NCI-H1105 treated with DMSO at 0.1 percent for 48 hours (cell line): ENCODE measurements at places on chromosomes 12 and 14.
A peak's percentile ranks its signal among the peaks of the same experiment; 100 is the strongest.

DNA sequence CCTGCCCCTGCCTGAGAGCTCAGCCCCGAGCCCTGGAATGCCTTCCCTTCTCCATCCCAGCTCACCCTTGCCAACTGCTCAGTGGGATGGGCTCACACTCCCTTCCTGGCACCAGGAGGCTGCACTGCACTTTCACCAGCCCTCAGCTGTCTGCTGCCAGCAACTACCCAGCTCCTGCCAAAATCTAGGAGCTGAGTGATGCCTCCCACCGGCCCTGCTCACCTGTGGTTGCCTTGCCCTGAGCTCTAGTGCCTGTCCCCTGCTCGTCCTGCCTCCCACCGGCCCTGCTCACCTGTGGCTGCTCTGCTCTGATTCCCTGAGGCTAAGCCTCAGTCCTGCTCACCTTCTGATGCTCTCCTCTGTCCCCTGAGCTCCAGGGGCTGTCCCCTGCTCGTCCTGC lies 119.8 kb downstream of the TMEM121 start:
- no peak for DNase-seq

DNA sequence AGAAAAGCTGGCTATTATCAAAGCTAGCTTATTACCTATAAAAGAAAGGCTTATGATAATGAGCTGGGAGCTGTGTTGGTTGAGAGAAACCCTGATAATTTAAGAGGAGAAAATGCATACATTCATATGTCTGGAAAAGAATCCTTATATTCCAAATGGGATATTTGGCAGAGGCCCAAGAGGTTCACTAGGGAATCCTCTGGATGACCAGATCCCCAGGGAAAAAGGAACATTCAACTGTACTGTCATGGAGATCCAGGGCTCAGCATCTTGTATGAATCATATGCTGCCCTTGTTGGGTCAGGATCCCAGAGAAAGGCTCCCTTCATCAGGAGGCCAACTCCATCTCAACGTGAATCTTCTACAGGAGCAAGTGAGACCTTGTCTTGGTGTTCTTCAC lies 16.6 kb upstream of the FBXO34 start:
- no peak for DNase-seq

- no peak for DNase-seq
Observed at GRCh38 chr14:50951032-50951431, 6.7 kb upstream of the PYGL start.

- no peak for DNase-seq
Observed at GRCh38 chr14:98185036-98185435, 1087.0 kb downstream of the BCL11B start.

DNA sequence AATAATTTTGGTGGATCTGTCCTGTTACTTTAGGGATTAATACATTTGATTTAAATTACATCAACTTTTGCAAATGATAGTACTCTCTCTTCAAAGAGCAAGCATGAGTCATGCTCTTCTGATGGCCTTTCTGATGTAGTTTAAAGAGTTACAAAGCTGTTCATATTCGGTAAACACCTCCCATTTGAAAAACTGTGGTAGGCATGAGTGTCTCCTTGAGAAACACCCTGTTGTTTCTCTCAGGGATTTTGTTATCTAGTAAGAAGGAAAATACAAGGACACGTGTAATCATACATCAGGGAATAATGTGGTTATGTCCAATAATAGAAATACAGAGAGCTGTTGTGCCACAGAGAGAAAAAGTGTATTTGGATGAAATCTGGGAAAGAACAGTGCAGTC lies 53.3 kb upstream of the E2F7 start:
- DNase-seq, result no peak

GRCh38 chr14:104883681-104884361 lies 18.8 kb downstream of the CEP170B start:
- no peak for DNase-seq

- DNase-seq, result no peak
Observed at GRCh38 chr12:56684745-56685359, 3.2 kb downstream of the PTGES3 start.

- DNase-seq, result no peak
Observed at GRCh38 chr14:49193332-49194065, 392.7 kb downstream of the RPS29 start.

DNA sequence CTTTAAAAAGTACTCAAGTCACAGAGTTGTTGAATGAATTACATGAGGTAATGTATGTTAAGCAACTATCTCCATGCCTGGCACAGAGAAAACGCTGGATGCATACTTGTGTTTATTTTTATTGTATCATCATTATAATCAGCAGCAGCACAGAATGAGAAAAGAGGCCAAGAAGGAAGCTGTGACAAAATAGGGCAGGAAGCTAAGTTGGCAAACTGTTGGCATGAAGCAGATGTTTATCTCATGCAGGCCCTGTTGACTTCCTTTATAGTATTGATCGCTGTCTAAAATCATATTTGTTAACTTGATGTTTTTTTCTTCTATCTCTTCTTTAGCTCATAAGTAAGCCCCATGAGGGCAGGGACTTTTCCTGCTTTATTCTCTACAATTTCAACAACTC lies 466.6 kb downstream of the TRHDE start:
- DNase-seq, result no peak

- DNase-seq, result peak; percentile 97
Observed at GRCh38 chr12:107523775-107524535, 161.6 kb upstream of the PWP1 start.

DNA sequence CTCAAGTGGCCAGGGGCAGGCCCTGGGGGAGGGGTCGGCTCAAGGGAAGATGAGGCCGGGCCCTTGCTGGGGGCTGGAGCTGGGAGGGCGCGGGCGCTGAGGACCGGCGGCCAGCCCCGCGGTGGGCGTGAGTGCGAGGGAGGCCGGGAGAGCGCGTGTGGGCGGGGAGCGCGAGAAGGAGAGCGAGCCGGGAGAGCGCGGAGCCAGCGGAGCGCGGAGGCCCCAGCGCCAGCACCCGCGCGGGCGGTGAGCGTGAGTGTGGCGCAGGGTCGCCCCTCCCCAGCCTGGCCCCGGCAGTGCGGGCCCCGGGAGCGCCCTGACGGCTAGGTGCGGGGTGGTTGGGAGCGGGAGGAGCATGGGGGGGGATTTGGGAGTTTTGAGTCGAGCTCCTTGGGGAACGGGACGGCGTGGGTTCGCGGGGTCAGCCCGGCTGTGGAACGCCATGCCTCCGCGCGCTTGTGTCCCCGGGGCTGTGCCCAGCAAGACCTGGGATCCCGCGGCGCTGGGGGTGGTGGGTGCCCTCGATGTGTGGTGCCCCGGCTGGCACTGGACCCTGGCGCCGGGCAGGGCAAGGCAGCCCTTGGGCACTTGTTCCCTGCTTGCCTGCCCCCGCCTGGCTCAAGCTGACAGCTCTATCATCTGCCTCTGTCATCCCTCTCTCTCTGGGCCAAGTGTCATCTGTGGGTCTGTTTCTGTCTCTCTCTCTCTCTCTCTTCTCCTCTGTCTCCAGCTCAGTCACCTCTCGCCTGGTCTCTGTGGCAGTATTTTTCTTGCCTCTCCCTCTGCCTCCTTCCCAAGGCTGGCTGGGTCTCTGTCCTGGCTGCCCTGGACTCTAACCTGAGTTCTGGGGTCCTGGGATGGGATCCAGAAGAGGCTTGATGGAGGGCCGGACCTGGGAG lies at the start of gene LBHD2:
TSS of gene LBHD2 (plus strand) at position 190 of the 899 bp plus-strand sequence. CDS start 1,803 bp downstream, outside the sequence.
- no peak for DNase-seq

DNA sequence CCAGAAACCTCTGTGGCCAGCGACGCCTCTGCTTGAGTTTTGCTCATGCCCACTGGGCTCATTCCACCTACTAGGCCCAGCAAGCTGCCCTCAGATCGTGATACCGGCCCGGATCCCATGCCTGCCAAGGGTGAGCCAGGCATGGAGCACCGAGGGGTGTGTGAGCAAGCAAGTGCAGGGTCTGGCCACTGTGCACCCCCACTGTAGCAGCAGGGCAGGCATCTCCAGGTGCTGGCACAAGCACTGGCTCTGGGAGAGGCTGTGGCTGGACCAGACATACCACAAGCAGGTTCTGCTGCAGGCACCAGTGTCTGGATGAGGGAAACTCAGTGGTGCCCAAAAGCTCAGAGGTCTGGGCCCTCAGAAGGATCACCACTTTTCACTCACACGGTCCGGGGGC lies 20.6 kb downstream of the FAM186A start:
- no peak for DNase-seq

- no peak for DNase-seq
Observed at GRCh38 chr12:110744151-110744571, 1.5 kb upstream of the PPP1CC start.

GRCh38 chr14:73238424-73238852 lies 1.1 kb downstream of the PAPLN start:
- DNase-seq, result peak; percentile 33

DNA sequence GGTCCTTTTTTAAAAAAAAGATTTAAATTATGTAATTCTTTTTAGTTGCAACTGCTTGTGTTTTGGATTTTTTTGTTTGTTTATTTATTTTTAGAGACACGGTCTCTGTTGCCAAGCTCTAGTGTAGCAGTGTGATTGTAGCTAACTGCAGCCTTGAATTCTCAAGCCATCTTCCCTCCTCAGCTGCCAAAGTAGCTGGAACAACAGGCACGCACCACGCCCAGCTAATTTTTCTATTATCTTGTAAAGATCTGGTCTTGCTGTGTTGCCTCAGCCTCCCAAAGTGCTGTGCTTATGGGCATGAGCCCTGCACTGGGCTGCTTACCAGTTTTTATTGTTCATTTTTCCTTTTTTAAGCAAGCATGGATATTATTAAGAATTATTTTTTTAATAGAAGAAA lies 10.6 kb upstream of the ART4 start:
- DNase-seq, result no peak

DNA sequence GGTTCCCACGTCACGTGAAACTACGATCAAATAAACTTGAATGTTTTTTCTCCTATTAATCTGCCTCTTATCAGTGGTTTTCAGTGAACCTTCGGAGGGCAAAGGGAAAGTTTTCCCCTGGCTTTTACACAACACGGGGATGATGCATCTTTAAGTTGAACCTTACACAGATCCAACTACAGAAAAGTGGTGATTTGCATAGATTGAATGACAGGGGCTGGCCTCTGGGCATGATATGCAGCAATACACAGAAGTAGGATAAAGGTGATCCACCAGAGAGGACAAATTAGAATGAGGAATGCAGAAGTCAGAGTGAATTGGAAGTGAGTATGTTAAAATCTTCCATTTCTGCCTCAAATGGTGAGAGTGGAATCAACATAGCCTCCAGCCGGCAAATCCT lies 11.6 kb downstream of the GSG1 start:
- no peak for DNase-seq

DNA sequence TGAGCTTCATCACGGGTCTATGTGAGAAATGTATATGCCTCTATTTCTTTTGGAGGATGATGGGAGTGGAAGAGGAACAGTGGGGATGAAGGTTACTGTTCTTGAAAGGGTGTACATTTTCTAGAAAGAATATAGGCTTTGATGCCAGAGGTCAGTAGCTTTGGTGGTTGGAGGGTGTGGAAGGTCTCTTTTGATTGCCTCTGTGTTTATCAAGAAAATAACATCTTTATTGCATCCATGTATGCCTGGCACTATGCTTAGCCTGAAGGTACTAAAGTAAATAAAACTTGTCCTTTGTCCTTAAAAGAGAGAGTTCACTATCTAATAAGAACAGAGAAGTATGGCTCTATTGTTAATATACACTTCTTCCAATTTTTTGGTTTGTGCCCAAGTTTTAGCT lies 201.8 kb downstream of the NUBPL start:
- DNase-seq, result no peak

GRCh38 chr12:102879-103168 lies 36.3 kb downstream of the IQSEC3 start:
- no peak for DNase-seq

GRCh38 chr12:42985506-42985905 lies 396.0 kb upstream of the PRICKLE1 start:
- DNase-seq, result no peak

DNA sequence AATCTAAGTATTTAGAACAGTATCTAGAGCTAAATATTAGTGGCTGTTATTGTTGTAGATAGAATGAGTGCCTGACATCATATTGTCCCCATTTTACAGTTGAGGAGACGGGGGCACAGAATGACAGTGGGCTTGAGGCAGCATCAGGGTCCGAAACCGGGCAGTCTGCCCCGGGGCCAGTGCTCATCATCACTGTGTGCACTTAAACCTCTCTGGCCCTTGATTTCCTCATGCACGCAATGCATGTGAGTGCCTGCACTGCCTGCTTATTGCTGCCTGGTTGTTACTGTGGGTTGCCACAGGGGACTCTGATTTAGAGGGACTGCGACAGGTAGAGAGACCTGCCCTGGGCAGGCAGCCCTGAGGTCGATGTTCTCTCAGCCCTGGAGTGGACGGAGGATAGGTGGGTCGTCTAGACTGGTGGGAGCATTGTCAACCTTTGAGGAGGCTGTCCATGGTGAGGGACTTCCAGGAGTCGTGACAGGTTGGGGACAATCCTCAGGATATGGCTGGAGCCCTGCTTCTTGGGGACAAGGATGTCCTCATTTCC lies 9.8 kb downstream of the ACVRL1 start:
- DNase-seq, result no peak

DNA sequence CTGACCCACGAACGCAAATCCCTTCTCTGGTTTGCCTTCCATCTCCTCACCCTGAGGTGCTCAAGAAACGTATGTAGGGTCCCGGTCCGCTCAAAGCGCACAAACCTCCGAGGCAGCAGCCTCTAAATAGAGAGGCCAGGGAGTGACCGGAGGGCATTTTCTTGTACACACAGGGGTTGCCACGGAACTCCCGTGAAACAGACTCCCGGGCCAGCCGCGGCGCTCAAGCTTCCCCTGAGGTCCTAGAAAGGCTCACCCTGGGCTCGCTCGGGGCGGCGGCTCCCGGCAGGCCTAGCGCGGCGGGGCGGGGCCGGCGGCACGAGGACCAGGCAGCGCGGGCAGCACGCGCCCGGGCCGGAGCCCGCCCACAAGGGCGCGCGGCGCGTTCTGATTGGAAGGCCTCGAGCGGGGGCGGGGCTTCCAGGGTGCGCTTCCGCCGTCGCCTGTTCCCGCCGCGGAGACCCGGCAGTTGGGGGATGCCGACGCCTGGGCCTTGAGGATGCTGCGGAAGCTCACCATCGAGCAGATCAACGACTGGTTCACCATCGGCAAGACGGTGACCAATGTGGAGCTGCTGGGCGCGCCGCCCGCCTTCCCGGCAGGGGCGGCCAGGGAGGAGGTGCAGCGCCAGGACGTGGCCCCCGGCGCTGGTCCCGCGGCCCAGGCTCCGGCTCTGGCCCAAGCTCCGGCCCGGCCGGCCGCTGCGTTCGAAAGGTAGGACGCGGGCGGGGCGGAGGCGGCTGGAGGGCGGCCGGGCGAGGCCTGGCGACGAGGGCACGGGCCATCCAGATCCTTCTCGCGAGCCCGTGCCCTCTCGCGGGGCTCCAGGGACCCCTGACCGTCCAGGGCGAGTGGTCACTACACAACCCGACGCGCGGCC lies at the start of gene TDRD9:
TSS of gene TDRD9 (plus strand) at position 446 of the 880 bp plus-strand sequence. CDS start at position 500, 54 bp downstream.
- no peak for DNase-seq
